NCI-H345 (cell line): ENCODE measurements at places on chromosomes 4 and X.
A peak's percentile ranks its signal among the peaks of the same experiment; 100 is the strongest.

- no peak for DNase-seq
These were observed 70.6 kb downstream of the MGST2 start for GRCh38 chr4:139736274-139736660.

DNA sequence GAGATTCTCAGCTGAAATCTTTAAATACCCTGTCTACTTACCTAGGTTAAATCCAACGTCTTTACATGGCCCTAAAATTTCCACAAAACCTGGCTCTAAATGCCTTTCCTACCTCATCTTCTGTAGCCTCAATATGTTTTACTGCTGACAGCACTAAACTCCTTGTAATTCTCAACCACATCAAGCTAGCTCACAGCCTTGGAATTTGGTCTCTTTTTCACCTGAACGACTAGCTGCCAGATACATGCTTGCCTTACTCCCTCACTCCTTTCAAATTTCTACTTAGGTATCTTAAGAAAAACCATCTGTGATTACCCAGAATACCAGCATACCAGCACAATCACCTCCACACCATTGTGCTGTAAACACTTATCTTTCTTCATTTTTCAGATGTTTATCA, 635.6 kb upstream of the PCDH10 start:
- DNase-seq, result no peak

DNA sequence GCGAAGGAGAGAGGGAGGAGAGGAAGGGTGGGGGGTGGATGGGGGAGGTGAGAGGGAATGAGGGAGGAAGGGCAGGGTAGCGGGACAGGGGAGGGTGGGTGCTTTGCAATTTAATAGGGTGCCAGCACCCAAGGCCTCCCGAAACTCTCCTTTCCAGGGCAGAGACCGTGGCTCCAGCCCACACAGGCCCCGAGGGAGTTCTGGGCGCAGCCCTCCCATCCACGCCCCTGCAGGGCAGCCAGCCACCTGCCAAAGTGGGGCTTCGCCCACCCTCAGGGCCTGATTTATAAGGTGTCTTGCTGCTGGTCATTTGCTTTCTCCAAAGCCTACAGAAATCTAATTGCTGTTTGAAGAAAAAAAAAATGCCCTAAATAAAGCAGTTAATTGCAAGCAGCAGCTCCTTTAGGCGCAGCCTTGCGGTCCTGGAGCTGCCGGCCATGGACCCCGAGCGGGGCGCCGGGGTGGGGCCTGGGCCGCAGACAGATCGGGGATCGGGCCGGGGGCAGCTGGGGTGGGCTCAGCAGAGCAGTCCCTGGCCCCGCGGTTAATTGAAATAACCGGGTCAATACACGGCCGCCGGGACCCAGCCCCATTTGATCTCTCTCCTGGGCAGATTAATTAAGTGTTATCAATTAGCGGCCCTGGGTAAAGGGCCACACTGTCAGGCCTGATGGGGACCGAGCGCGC, 106.0 kb upstream of the NKX1-1 start:
- DNase-seq, result no peak

GRCh38 chr4:170227928-170228327, 138.2 kb upstream of the AADAT start:
- DNase-seq, result no peak

DNA sequence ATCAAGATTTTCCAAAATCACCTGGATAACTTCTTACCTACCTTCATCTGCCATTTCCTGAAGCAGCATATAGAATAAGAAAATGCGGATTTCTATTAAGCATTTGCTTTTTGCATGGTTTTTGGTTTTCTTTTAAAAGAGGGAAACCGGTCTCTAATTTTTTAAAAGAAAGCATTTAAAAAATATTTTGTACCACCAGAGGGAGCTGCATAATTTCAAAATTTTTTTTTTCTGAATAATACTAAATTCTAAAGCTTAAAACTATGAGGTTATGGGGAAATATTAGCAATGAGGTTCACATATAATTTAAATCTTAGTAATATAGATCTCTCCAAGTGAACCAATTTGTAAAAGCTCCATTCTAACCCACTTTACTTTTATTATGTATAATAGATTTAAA, 137.7 kb upstream of the TENT5D start:
- DNase-seq, result no peak

DNA sequence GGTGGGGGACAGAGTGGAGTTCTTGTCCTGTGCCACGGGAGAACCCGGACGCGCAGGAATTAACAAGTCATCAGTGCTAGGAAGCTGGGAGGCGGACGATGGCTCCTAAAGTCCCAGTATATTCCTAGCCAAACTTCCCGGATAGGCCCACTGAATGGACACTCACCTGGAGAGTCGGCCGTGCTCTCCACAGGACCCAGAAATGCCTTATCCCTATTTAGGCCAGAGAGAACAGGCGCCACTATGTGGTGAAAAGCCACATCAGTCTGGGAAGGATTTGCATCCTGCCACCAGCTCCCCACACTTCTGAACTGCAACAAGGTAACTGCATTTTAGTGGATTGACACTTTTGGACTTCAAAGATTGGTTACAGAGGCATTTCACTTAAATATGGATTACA, 1.1 kb downstream of the CFAP299 start:
- DNase-seq, result peak; percentile 52

DNA sequence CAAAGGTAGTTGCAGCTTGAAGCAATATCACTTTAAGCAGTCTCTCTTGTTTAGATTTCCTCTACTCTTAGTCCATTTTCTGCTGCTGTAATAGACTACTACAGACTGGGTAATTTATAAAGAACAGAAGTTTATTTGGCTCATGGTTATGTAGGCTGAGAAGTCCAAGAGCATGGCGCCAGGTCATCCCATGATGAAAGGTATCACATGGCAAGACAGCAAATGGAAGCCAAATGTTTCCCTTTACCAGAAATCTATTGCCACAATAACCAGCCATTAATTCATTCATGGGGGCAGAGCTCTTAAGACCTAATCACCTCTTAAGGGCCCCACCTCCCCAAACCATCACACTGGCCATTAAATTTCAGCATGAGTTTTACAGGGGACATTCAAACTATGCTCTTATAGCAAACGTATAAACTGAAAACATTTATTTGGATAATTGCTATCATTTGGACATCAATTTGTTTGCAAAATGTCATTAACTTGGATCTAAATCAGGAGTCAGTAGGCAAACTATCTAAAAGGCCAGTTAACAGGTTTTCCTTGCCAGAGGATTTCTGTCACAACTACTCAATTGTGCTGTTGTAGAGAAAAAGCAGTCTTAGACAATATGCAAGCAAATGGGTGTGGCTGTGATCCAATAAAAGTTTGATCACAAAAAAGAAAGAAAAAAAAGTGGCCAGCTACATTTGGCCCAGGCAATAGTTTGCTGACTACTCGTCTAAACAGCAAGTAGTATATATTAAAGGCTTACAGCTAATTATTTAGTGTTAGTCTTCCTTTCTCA, 75.7 kb upstream of the GUCY1A1 start:
- no peak for DNase-seq

DNA sequence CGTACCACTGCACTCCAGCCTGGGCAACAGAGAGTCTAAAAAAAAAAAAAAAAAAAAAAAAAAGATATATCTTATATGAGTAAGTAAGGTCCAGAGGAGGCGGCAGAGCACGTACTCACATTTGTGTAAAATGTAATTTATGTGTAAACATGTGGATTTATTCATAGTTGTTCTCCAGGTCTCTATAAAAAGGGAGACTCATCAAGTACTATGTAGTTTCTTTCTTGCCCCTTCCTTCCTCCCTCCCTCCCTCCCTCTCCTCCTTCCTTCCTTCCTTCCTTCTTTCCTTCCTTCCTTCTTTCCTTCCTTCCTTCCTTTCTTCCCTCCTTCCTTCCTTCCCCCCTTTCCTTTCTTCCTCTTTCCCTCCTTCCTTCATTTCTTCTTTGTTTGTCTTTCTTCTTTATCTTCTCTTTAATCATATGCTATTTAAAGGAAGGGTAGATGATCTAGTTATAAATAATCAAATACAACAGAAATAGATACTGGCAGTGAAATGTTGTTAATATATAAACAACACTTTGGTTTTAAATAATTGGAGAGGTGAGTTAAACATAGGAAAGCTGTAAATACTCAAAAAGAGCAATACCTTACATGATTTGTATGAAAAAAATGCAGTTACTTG, 344.8 kb downstream of the ANK2 start:
- DNase-seq, result no peak

DNA sequence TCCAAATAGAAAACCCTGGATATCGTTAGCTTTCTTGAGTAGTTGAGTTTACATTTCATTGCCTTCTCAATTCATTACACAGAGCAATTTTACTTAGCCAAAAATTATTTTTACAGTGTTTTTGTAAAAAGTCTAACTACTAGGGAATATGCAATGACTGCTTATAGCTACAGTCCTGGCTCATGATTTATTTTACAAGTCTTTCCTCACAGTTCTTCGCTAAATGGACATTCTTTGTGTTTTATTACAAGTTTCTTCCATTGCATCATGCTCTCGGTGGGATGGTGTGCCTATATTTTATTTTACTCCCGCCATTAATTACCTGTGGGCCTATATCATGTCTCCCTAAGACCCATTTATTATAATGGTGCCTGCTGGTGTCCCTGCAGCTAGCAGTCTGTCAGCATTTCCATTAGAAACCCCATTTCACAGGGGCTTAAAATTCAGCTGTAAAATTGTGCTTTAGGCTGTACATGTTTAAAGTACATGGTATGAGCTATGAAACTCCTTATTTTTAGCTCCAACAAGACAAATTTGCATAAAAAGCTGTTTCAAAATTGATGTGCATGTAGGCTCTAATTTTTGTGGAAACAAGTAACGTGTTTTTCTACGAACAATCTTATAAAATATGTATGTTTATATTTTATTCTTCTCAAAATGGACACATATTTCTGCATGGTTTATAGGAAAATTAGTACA, 227.4 kb downstream of the SLC7A11 start:
- DNase-seq, result no peak

GRCh38 chr4:165328101-165328425, 594 bp downstream of the MSMO1 start:
- no peak for DNase-seq

GRCh38 chrX:37879692-37880091, 32.3 kb upstream of the DYNLT3 start:
- no peak for DNase-seq

DNA sequence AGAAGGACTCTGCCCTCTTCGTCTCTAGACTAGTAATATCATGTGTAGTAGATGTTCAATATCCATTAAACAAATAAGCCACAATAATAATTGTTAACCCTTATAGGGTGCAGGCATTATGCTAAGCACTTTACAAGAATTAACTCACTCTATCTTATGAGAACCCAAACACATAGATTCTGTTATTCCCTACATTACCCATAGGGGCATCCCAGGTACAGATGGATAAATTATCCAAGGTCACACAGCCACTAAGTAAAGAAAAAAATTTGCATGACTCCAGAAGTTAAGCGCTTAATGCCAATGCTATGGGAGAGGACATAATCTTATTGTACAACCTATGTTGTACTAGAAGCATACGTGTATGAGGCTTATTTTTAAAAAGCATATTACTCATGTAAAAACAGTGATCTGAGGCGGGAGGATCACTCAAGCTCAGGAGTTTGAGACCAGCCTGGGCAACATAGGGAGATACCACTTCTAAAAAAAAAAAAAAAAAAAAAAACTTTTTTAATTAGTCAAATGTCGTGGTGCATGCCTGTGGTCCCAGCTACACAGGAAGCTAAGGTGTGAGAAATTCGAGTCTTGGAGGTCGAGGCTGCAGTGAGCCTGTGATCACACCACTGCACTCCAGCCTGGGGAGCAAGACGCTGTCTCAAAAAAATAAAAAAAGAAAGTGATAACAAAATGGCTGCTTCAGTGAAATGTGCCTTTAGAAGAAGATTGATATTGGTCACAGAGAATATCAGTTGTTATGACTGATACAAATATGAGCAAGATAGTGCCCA, 13.6 kb downstream of the LDB2 start:
- DNase-seq, result no peak

GRCh38 chr4:57190601-57191481, 80.7 kb upstream of the IGFBP7 start:
- no peak for DNase-seq

DNA sequence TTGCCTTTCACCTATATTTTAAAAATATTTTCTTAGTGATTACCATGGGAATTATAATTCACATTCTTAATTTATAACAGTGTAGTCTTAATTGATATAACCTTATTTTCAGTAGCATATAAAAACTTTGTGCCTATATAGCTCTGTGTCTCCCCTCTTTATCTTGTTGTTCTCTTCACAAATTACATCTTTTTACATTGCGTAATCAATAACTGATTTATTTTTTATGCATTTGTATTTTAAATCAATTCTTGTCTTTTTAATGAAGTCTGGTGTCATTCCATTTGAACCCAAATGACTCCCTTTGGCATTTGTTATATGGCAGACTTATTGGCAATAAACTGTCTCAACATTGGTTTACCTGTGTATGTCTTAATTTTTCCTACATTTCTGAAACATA, 137.0 kb downstream of the SH3BGRL start:
- no peak for DNase-seq

DNA sequence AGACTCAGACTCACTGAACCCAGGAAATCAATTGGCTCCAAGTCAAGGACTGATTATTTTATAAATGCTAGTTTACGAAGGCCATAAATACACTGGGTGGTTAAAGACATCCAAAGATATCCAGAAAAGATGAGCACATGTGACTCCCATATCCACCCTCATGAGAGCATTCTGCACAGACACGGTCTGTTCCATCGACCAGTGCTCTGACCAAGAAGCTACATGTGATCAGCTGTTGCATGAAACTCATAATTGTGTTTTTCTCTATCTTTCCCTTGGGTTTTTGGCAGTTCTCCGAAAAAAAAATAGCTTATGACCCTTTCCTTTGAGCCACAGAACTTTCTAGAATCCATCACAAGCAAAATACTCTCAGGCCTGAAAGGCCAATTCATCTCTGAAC, 2.7 kb upstream of the PIR start:
- DNase-seq, result no peak

DNA sequence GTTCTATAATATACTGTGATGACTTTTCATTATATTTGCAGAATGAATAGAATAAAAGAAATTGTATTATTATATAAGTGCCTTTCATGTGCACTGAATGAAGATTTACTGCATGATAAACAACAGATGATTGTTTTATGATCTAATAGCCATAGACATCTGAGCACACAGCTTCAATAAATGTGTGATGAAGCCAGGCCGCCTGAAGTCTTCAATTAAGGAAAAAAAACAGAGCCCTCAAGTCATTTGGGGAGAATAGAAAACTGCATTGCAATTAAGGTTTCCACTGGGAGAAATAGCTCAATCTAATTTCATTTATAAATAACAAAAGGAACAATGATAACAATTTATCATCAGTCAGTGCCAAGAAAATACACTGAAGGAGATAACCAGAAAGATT, 955.2 kb downstream of the FSTL5 start:
- DNase-seq, result no peak

DNA sequence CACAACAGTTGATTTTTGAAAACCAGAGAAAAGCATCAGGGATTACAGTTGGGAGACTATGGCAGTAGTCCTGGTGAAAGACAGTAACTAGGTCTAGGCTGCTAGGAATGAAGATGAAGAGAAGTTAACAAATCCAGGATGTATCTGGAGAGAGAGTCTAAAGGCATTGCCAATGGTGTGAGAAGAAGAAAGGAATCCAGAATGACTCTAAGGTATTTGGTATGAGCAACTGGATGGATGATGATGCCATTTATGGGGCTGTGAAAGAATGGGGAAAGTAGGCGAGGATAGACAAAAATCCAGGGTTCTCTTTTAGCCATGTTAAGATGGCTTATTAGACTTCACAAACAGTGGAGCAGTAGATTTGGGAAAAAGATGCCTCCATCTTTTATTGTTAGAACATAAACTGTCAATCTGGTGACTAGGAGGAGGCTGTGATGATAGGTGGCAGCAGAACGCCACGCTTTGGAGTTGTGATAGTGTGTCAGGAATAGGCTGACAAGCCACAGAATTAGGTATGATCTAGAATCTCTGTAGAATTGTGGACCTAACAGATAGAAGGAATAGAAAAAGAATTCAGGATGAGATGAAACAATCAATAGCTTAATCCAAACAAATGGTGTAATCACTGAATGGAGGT, 27.3 kb upstream of the JADE1 start:
- no peak for DNase-seq
